Keratinocyte (primary cell): ENCODE measurements at places on chromosomes 7 and 10.

- DNase-seq: no peak
These were observed 478.6 kb downstream of the PLXNA4 start for GRCh38 chr7:132097550-132098134.

DNA sequence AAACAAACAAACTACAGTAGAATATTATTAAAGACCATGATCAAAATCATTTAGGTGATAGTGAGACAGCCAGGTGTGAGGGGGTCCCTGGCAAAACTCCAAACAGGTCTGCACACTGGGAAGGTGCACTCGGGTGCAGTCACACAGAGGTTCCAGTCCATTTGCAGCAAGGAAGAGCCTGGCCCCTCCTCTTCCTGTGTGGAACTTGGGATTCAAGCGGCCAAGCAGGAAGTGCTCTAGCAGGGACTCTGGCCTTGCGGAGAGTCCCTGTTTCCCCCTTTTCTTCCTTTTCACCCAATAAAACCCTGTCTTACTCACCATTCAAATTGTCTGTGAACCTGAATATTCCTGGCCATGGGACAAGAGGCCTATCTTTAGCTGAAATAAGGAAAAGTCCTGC is 181.8 kb downstream of the LRRTM3 start:
- DNase-seq: no peak

DNA sequence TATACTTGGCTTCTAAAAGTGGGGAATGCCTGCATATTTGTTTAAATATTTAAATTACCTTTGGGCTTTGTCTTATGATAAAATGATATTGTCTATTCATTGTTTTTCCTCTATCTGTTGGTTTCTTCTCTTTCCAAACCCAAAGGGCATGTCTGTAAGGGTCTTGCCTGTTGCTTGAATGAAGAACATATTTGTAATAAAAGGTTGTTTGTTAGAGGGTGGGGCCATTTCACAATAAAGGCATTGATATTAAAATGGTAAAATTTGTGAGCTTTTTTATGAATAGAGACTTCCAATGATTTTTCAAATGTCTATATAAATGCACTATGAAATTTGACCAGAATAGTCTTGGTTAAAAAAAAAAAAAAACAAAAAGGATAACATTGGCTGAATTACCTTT is 105.2 kb downstream of the DKK1 start:
- DNase-seq: no peak

GRCh38 chr7:116138202-116138801 is 72.0 kb upstream of the TES start:
- DNase-seq: peak; percentile 21

GRCh38 chr10:126309228-126309883 is 78.9 kb downstream of the ADAM12 start:
- no peak for DNase-seq

- no peak for DNase-seq
These were observed 37.8 kb downstream of the RHEB start for GRCh38 chr7:151481650-151482505.

DNA sequence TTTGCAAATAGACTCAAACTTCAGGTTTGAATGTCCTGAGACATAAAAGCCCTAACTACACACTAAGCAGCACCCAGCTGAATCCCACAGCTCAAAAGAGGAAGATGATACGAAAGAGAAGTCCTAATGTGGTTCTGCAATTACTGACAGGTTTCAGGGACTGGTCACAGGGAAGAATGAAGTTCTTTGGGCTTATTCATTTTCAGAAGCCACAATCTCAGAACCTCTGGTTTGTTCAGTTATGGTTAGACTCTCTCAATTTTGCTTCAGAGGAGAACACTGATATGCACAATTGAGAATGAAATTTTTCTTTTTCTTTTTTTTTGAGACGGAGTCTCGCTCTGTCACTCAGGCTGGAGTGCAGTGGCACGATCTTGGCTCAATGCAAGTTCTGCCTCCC is 94.6 kb upstream of the FAM180A start:
- DNase-seq: no peak

GRCh38 chr7:101973130-101973529 is 155.7 kb downstream of the CUX1 start:
- DNase-seq: no peak

DNA sequence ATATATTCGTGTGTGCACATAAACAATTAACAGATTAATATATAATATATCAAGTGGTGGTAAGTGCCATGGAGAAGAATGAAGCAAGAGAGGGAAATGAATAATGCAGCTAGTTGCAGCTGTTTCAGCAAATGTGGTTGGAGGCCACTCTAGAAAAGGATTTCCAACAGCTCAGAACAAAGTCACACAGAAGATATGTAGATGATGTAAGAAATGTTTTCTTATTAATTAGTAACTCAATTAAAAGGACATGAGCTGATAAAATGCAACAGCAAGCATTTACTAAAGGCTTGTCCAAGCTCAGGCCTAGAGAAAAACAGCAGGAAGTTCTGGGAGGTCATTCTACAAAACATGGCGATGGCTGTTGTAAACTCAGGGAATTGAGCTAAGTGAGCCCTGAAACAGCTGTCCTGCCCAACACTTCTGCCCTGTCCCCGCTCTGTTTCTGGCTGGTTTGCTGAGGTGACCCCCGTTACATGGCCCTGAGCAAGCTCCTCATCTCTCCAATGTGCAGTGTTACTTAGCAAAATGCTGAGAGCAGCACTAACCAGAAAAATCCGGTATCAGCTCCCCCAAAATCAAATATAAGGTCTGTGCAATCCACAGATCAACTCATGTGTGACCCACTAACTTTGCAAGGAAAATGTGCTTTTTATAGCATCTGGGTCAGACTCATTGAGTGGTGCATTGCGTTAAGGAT is 23.4 kb upstream of the C10orf67 start:
- DNase-seq: peak; percentile 48

GRCh38 chr7:142420554-142421362 is 162.9 kb upstream of the PRSS58 start:
- DNase-seq: no peak

DNA sequence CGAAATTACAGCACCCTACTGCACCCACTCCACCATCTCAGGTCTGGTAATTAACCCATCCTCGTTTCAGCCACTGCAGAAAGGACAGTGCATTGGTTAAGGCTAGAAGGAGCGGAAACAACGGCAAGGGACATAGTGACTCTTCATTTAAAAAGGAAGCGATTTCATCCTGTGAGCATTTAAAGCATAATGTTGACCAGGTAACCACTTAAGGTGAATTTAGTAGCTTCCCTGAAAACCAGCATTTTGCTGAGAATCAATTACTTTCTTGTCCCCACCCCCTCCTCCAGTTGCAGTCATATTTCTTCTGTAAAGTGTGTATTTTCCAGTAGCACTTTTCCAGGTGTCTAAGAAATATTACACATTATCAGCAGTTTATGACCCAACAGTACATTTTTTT is 821 bp upstream of the JAZF1 start:
- no peak for DNase-seq

- DNase-seq: no peak
These were observed 109.1 kb upstream of the EFCAB10 start for GRCh38 chr7:105690325-105690945.

- DNase-seq: no peak
These were observed 485.5 kb downstream of the LRMDA start for GRCh38 chr10:75916906-75917305.

GRCh38 chr10:54909165-54909564 is 108.1 kb upstream of the PCDH15 start:
- DNase-seq: no peak

GRCh38 chr10:52571018-52571417 is 201.6 kb downstream of the MBL2 start:
- DNase-seq: no peak

GRCh38 chr7:138662076-138662990 is 38.8 kb downstream of the SVOPL start:
- DNase-seq: no peak

DNA sequence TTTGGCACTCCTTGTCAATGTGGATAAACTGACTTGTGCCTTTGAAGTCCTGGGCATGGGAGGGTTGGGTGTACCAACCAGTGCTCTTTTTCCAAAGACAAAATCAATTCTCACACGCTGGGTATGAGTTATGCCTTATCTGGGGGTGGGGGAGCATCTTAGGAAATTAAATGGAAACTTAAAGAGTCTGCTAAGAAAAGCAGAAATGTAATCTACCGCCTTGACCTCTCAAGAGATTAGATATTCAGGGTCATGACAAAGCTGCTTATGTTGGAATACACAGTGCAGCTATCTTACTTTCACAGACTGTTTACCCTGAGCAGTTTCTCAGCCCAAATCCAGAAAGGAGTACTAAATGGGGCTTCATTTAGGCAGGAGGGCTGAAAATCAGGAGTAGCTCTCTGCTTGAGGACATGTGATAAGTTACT is 2.6 kb downstream of the MEST start:
- no peak for DNase-seq

DNA sequence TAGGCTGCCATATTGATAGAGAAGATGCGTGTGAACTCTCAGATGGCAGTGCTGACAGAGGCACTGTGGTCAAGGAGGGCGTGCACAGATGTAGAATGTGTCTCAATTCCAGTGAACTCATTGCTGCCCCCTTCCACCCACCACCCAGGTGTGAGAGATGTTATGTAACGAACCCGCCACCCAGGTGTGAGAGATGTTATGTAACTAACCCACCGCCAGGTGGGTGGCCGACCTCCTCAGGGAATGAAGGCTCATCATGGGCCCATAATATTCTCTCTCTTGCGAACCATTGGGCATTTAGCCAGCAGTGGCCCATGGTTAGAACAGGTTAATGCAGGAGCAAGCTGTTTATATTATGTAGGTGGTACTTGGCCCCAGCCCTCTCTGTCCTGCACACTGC is 140.4 kb upstream of the MTPN start:
- DNase-seq: no peak

DNA sequence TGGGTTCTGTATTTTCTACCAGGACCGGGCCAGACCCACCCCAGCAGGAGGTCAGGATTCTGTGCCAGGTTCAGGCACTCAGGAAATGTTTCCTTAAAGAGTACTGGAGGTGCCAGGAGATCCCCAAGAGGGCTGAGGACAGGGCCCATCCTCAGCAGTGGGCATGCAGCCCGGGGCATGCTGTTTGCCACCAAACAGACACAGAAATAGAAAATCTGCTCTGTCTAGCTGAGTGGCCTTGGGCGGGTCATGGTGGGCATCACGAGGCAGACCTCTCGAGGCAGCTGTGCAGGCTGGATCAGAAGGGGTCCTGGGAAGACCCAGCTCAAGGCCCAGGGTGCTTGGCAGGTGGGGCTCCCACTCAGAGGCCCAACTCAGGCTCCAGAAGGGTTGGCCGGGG is 105.0 kb downstream of the FAM53B start:
- no peak for DNase-seq

DNA sequence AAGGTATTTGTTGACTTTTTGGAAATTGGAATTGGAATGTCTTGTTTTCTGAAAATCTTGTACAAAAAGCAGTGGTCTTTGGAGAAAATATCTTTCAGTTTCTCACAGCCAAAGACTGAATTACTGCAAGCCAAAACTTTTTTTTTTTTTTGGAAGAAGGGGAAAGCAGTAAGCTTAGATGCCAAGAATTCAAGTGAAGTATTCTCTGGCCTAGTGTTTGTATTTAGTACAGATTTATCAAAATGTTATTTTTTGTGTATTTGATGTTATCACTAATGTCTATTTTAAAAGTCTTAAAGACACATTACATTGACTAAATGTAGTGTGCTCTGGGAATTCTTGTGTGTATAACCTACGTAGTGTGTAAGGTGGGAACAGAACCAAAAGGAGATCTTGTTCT is 6.2 kb downstream of the TET1 start:
- DNase-seq: no peak

- DNase-seq: no peak
These were observed 923.5 kb downstream of the LRMDA start for GRCh38 chr10:76354921-76355320.

DNA sequence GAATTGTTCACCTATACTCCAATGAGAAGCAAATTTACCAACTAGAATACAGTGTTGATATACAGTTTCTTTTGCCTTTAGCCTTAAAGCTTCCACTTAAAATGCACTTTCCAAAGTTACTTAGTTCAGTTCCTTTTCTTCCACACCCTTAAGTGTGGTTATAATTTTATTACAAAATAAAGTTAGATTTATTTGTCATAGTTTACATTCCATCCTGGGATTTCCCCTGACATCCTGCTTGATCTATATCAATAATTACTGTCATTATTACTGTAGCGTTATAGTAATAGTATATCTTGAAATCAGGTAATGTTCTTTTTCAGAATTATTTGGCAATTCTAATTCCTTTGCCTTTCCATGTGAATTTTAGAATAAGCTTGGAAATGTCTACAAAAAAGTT is 23.3 kb upstream of the MEST start:
- DNase-seq: no peak

- no peak for DNase-seq
These were observed 38.8 kb upstream of the GRB10 start for GRCh38 chr7:50821457-50822008.

DNA sequence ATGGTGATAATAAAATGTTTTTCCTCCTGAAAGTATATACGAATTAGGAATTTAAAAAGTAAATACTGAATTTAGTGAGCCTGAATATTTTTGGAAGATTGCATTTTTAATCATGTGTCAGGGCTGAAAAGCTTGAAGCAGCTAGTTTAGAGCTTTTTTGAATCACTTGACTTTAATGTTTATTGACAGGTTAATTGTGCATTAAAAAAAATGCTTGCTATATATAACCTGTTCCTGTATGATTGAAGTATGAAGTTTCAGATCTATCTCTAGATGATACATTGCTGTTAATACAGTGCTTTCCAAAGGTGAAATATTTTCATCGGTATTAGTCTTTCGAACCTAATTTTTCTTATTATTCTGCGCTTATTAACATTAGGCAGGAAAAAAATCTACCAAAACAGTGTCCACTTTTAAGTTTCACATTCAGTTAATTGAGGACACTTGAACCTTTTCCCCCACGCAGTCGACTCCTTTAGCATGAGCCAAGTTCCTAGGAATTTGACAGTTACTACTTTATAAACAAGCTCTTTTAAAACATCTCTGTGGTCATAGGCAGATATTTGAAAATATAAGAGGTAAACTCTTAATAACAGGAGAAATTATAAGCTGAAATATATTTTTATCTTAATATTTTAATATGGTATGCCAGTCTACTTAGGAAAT is 187.1 kb downstream of the MLLT10 start:
- no peak for DNase-seq

GRCh38 chr7:70052691-70053090 is 454.4 kb downstream of the AUTS2 start:
- DNase-seq: no peak

DNA sequence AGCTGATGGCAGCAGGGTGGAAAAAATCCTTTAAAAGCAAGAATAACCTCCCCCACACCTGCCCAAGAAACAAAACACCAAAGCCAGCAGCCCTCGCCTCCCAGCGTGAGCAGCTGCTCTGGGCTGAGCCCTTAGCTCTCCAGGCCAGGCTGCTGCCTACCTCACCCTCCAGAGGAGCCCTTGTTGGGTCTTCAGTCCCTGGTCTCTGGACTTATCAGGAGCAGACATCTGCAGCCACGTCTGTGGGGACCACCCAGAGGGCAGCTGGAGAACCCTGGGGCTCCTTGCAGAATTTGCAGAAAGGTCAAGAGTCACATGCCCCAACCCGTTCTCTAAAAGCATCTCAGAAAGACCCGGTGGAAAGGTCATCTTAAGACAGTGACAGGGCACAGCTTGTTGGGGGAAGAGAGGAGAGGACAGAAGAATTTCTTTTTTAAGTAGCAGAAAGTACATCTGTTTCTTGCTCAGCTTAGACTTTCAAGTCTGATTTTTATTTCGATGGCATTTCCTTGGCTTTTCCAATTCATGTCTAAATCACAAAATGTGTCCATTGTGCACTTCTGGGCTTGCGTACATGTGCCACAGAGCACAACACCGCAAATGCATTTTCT is 425.7 kb upstream of the NFE2L3 start:
- DNase-seq: no peak

- DNase-seq: no peak
These were observed 4.1 kb upstream of the SFR1 start for GRCh38 chr10:104117839-104118323.

- DNase-seq: no peak
These were observed 433.9 kb downstream of the SORCS3 start for GRCh38 chr10:105075031-105075430.
